ENCODE measurements at places on chromosomes 2 and 18.

DNA sequence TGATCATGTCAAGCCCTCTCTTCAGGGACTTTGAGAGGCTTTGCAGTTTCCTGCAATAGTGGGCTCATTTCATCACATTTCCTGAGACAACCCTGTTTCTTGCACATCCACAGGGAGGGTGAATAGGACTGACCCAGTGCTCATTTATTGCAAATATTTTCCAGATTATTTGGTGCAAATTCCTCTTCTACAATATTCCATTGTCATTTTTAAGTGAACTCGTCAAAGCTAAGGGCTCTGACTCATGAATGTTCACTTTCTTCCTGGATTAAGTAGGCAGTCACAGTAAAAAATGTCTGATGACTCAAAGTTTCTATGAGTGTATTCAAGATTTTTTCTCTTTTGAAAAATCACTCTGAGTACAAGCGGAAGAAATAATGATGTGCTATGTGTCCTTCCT, 225.5 kb upstream of the GALNT5 start:
- no peak for DNase-seq

DNA sequence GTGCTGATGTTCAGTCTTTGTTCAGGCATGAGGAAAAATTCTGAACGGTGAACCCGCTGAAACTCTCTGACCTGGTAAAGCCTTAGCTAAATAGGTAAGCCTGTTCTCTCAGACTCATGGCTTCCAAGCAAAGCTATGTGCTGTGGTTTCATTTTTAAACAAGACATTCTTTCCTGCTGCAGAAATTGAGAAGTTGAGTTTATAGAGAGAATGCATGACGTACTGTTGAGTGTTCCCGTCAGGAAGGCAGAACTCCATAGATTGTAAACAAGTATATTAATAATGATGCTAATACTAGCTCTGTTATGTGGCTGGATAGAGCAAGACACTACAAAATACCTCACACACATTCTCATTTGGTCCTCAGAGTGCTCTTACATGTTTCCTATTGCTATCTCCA, 424.0 kb upstream of the CRIM1 start:
- DNase-seq, result no peak

DNA sequence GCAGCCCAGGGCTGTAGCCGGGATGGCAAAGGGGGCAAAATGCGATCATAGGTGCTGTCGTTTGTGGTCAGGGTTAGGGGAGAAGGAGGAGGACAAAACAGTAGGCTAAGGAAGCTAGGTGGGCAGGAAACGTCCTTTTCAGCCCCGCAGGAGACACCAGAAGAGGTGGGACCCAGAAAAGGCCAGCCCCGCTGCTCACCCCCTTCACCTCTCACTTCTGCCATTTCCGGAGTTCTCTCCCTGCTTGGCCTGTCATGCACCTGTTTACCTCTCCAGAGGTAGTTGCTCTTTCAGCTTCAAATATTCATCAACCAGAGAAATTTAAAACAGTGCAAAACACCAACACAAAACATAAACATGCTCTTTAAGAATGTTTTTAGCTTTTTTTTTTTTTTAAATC, 849 bp downstream of the AQP4 start:
- no peak for DNase-seq

DNA sequence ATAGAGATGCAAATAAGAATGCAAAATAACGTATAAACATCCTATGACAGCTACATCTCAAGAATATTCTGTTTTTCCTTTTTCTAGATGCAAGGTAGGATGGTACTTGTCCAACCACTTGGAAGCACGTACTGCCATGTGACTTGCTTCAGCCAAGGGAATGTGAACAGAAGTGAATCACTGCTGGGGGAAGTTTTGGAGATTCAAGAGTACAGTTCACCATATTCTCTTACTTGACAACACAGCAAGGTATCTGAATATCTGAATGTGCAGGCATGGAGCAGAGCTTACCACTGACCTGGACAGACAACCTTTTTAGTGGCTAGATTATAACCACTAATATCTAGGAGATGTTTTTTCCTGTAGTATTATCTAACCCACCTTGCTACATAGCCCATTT, 53.0 kb downstream of the TRIP12 start:
- DNase-seq, result no peak

GRCh38 chr2:232142049-232142448, 180.5 kb downstream of the DIS3L2 start:
- peak; percentile 19 for DNase-seq

- DNase-seq, result no peak
Measured at GRCh38 chr2:112293636-112294401, 18.4 kb downstream of the ZC3H6 start.

GRCh38 chr2:174873471-174873870, 109.2 kb upstream of the CHRNA1 start:
- no peak for DNase-seq

DNA sequence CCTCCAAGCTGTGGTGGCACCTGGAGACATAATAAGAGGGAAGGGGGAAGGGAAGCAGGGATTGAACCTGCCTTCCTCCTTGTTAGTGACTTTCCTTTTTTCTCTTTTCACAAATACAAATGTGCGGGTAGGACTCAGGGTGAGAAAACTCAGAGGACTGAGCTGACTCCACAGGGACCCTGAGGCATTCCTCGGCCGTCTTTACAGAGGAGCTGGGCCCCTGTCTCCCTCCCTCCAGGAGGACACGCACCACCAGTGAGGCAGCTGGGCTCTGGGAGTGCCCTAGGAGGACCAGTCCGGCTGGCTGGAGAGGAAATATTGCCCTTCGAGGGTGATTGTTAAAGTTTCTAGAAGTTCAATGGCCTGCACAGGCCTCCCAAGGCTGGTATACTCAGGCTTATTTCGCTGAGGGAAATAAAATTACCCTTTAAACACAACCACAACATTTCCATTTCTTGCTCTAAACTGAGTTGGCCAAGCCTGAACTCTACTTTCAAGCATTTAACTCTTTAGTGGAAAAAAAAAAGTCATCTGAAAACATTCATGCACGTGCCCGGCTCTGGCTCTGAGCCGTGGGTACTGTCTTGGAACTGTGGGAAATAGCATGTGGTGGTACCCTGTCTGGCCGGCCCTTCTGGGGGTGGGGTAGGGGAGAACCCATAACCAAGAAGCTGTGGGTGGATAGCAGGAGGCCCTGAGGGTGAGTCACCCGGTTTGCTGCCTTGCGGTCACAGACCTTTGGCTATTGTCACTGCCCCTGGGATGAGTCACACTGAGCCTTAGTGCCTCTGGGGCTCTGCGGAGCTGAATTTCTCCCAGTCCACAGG, 116.0 kb downstream of the COPS8 start:
- DNase-seq, result no peak

GRCh38 chr2:135786823-135787222, 45.2 kb downstream of the UBXN4 start:
- DNase-seq, result no peak
